ENCODE measurements at places on chromosomes 7 and 10. TPM values are rescaled to one million over a fixed set of nuclear protein-coding genes. Genes with fewer than 3 reads are reported as not detected.
A peak's percentile ranks its signal among the peaks of the same experiment; 100 is the strongest.

The DGKI gene
- total RNA-seq, result 13.3 TPM

The HABP2 gene
- not detected for total RNA-seq

The OGDHL gene
- total RNA-seq, result 0.79 TPM

The PRR15 gene
- 3.0 TPM for total RNA-seq

The ATRNL1 gene
- total RNA-seq, result 153 TPM

The NAT16 gene
- total RNA-seq, result not detected

DNA sequence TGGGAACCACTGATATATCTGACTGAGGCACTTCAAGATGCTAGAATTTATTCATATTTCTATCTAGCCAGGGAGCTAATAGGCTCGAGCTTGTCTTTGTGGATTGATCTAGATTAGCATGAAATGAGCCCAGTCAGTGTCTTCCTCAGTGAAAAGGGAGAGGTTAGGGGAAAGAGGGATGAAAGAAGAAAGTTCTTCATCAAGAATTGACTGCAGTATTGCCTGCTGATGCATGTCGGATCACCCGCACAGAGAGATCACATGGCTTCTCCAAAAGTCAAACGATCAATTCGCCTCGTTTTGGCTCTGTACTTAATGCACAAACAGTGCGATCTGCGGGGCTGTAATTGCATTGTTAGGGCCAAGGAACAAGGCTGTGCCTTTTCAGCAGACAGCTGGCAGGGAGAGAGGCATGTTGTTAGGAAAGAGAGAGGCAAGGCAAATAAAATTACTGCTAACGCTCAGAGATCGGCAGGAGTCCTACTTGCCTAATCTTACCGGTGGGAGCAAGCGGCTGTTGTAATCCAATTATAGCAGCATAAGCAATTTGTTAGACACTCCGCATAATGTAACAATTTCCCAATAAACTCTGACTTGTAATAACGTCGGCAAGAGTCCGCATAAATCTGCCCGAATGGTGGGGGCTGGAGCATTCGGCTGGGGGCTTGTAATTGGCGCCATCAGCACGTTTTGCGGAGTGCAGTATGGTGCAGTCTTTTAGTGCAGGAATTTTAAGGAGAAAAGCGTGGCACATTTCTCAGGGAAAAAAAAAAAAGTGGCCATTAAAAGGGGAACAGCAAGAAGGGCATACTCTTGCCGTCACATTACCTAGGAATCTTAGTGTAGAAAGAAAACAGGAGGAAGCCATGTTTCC lies 102.1 kb downstream of the POLL start:
- DNase-seq, result peak; percentile 69

GRCh38 chr10:132417957-132418441 lies 21.0 kb downstream of the PWWP2B start:
- DNase-seq, result no peak

- DNase-seq, result no peak
These were observed 313.6 kb upstream of the ZMIZ1 start for GRCh38 chr10:78755063-78755701.

GRCh38 chr10:30591249-30591670 lies 38.3 kb downstream of the LYZL2 start:
- no peak for DNase-seq

GRCh38 chr7:39609935-39610263 lies 13.5 kb upstream of the RALA start:
- DNase-seq, result no peak

DNA sequence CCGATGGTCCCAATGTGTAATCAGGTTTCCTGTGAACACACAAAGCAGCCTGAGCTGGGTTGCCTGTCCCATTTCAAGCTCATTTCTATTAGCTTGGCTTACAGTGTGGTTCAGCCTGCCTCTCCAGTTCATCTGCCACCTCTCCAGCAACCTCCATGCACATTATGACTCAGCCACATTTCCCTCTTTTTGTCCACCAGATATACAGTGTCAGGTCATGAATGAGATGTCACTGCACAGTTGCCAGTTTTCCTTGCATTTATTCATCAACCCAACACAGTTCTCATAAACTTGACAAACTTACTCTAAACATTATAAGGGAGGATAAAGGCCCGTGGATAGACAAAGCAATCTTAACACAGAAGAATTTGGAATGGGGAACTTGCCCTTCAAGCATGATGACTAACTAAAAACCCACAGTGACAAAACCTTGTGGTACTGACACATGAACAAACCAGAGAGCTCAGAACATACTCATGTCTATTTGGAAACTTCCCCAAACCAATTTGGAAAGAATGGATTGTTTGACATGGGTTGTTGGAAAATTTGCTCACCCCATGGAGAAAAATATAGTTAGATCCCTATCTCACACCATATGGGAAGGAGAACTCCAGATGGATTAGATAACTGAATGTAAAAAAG lies 2.5 kb upstream of the CFAP58 start:
- no peak for DNase-seq

- no peak for DNase-seq
These were observed 376.4 kb downstream of the HTR7 start for GRCh38 chr10:90481326-90481923.

DNA sequence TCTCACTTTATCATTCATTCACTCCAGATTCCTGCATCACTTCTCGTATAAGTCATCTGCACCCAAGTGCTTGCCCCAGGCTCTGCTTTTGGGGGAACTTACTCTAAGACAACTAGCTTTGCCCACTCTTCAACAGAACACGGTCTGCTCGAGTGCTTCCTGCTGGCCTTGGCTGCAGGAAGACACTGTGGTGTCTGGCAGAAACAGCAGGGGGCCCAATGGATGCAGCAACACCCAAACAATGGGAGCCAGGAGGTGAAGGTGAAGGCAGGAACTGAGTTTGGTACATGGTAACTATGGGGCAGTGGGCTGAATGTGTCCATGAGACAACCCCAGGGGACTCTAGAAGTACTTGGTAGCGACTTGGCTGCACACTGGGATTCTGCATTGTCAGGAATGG lies 344.0 kb downstream of the REEP3 start:
- DNase-seq, result no peak

GRCh38 chr7:98703916-98704315 lies 86.8 kb downstream of the NPTX2 start:
- DNase-seq, result no peak

DNA sequence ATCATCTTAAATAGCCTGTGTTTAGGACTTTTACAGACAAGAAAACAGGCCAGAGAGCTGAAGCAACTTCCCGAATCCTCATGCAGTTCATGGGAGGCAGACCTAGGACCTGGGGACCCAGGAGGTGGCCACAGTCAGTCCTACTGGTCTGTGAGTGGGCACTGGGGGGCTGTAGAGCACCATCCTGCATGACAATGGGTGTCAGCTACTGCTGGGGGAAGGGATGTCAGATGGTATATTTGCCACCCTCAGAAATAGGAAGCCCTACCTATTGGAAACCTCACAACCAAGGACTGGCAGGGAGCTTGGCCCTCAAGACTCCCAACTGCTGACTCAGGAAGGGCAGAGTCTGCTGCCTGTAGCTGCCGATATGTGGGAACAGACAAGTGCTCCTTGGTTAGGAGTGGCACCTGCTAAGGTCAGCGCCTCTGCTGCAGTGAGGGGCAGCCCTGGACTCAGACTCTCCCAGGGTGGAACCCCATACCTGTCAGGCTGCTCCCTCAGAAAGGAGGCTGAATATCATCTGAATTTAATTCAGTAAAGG lies 29.7 kb downstream of the OGDH start:
- no peak for DNase-seq

DNA sequence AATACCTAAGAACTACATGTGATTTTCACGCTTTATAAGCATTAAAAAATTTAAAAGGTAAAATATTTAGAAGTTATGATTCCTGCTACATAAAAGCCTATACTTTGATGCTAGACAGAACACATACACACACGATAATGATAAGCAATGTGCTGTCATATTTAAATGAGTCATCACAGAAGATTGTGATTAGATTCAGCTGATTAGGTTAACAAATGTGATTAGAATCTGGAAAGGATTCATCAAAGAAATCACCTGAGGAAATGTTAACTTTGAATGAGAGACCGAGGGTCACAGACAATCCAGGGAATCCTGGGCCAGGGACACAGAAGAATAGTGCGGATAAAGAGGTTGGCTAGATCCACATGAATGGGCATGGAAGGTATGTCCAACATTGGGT lies 42.0 kb upstream of the CYP2C18 start:
- no peak for DNase-seq

GRCh38 chr7:133167300-133167699 lies 85.4 kb upstream of the CHCHD3 start:
- no peak for DNase-seq

DNA sequence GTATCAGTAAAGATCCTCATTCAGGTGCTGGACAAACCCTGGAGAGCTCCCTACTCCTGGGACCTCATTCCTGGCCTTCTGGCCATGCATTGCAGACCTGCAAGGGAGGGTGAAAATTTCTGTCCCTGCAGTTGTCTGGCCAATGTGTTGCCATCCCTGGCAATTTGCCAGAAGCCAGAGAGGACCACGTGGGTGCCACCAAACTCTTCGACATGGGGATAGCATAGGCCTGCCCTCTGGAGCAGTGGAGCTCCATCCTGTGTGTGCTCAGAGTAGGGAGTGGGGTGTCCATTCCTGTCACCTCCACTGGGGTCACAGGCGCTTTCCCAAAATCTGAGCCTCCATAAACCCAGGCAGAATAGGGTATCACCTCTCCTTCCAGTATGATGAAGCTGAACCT lies 31.2 kb downstream of the DMBT1 start:
- no peak for DNase-seq

DNA sequence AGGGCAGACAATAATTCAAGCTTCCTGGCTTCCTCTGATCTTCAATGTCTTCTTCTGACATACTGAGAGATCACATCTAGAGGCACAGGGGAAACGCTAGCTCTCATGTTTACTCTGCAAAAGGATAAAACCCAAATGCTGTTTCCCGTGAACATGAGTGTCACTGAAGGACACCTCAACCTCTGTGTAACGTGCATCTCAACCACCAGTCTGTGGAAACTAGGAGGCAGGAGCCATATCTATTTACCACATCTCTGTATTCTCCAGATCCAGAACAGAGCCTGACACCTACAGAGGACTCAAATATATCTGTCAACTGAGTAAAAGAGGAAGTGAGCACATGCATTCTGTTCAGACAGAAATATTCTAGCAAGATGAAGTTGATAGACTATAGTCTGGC lies 140.3 kb upstream of the TARP start:
- DNase-seq, result no peak

GRCh38 chr7:41007351-41007751 lies 695.5 kb downstream of the INHBA start:
- no peak for DNase-seq
